ENCODE measurements at places on chromosomes 7 and 10.

- DNase-seq = no peak
Observed at GRCh38 chr10:36476399-36476798, 649.0 kb upstream of the ANKRD30A start.

DNA sequence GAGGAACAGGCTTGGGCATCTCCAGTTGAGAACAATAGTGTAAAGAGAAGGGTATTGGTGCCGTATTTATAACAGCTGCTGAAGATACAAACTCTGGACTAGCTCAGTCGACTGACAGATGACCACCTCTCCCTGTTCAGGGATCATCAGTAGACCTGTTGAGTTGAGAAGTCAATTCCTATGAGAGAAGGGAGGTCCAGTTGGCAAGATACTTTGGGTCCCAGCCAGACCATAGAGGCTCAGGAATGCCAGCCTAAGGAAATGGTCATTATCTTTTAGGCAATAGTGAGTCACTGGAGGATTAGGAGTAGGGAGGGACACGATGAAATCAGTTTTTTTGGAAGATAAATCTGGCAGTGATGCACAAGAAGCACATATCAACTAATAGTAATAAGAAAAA is 202.9 kb downstream of the TRIL start:
- no peak for DNase-seq

GRCh38 chr7:1192171-1192676 is 32.2 kb upstream of the ZFAND2A start:
- peak; percentile 14 for DNase-seq

DNA sequence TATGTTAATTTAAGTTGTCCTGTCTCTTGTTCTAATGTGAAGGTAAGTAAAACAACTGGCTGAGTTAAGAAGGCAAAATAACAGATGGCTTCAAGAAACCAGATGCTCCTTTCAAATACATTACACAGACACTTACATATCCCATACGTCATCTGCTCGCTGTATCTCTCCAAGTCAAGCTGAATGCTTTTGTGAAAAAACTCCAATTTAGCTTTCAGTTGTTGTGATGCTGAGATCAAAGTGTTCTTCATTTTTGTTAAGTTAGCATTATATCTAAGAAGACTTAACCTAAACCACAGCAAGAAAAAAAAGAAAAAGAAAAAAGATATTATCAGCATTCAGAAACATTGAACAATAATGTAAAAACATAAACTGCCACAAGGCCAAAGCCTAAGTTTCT is 18.5 kb upstream of the ERLIN1 start:
- DNase-seq = no peak

DNA sequence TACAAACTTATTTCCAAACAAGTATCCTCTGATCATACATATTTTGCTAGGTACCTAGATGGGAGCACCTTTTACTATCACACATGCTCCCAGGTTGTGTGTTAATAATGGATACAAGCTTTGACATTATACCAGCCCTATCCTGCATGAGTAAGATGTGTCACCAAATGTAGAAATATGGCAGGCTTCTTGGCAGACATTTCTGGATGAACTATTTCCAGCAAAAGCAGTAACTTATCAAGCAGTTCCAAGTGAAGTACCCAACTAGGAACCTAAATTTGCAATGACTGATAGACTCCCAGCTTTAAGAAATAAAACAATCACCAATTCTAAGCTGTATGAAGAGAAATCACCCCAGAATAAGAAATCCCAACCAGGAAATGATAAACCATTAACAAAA is 103.7 kb upstream of the TMEM72 start:
- no peak for DNase-seq

GRCh38 chr10:21747809-21748208 is 213.8 kb downstream of the MLLT10 start:
- DNase-seq = no peak

DNA sequence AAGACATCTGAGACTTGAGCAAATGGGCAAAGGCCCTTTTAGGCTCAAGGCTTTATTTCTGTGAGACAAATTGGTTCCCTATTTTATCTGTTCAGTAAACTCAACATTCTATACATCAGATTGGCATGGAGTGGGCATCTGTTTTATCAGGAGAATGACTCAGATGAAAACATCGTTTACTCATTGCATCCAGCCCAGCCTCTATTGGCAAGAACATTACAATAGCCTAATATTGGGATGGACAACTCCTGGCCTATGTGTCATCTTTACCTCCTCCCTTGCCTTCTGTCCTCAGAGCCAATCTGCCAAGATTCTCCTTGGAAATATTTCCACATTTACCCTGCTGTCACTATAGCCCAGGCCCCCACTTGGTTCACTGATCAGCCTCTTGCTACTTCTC is 5.5 kb upstream of the BLNK start:
- no peak for DNase-seq

- DNase-seq = no peak
Observed at GRCh38 chr10:75511011-75511410, 79.6 kb downstream of the LRMDA start.

GRCh38 chr7:92336662-92337340 is 91.0 kb downstream of the ANKIB1 start:
- DNase-seq = no peak

DNA sequence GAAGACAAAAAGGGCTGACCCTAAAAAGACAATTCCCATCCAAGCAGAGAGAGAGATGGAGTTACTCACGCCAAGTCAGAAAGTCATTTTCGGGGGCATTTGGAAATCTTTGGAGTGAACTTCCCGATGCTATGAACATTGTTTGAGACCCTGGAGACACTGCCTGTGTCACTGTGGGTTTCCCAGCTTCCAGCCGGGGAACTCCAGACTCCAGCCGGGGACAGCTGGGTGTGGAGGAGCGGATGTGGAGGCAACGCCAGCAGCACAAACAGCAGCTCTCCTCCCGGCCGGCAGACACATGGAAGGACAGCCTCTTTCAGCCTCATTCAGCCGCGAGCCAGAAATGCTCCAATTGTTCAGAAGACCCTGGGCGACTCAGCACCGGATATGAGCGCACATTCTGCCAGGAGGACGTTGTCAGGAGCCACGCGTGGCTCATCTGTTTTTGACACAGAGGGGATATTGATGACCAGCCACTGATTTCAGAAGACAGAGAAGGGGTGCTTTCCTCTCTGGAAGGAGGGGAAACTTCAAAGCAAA is 97.6 kb downstream of the PRPF18 start:
- no peak for DNase-seq

- no peak for DNase-seq
Observed at GRCh38 chr10:27537787-27538186, 33.7 kb downstream of the RAB18 start.

- no peak for DNase-seq
Observed at GRCh38 chr10:43115881-43116595, 22.2 kb upstream of the CSGALNACT2 start.

DNA sequence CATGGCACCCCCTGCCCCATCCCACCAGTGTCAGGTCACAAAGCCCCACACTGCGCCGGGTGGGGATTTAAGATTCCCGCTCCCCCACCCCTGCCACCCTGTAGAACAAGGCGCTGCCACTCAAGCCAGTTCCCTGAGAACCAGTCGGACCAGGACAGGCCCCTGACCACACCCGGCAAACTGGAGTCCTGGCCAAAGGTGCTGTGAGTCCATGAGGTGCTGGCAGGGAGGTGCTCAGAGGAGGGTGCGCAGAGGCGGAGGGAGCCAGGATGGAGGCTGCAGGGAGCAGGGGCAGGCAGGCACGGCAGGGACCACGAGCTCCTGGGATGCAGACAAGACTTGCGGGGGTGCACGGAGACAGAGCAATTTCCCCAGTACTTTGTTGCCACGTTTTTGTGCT is 19.7 kb upstream of the GDI2 start:
- no peak for DNase-seq

GRCh38 chr7:39429421-39429820 is 136.8 kb upstream of the YAE1 start:
- no peak for DNase-seq

GRCh38 chr7:133310232-133310862 is 57.5 kb downstream of the EXOC4 start:
- no peak for DNase-seq

DNA sequence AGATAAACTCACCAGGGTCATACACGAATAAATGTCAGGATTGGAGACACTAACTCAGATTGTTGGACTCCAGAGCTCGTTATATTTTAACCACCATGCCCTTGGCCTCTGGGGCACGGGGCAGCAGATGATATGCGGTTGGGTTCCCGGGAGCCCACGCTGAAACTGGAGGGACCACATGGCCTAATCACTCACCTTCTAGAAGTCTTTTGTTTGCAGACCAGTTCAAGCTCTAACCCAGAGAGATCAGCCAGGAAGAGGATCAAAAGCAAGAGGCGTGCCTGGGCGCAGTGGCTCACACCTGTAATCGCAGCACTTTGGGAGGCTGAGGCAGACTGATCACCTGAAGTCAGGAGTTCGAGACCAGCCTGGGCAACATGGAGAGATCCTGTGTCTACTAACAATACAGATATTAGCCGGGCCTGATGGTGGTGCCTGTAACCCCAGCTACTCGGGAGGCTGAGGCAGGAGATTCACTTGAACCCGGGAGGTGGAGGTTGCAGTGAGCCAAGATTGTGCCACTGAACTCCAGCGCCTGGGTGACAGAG is 42.6 kb upstream of the ECHDC3 start:
- no peak for DNase-seq

GRCh38 chr10:51031950-51032349 is 42.3 kb upstream of the PRKG1 start:
- no peak for DNase-seq

DNA sequence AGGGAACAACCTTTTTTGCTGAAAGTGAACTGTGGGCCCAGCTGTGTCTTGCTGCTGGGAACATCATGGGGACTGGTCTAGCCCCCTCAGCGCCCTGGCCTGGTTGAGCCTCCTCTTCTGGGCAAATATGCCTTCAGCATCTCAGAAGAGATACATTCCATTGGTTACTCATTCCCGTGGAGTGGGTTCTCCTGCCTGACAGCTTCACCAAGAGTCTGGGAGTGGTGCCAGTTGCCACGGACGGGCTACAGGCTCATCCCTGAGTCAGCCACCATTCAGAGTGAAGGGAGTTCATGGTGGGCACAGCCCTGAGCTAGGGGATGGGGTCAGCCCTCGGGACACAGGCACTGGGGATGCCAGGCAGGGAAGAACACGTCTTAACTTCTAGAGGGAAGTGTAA is 81.9 kb downstream of the RAMP3 start:
- no peak for DNase-seq

DNA sequence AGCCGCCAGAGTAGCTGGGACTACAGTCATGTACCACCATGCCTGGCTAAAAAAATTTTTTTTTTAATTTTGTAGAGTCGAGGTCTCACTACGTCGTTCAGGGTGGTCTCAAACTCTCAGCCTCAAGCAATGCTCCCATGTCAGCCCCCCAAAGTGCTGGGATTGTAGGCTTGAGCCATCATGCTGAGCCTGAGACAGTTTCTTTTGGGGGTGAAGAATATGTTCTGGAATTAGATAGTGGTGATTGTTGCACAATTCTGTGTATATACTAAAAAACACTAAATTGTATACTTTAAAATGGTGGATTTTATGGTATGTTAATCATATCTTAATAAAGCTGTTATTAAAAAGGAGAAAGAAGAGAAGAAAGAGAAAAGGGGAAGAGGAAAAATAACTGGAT is 1.5 kb downstream of the CUZD1 start:
- no peak for DNase-seq

GRCh38 chr7:81600608-81601007 is 169.2 kb downstream of the HGF start:
- no peak for DNase-seq

DNA sequence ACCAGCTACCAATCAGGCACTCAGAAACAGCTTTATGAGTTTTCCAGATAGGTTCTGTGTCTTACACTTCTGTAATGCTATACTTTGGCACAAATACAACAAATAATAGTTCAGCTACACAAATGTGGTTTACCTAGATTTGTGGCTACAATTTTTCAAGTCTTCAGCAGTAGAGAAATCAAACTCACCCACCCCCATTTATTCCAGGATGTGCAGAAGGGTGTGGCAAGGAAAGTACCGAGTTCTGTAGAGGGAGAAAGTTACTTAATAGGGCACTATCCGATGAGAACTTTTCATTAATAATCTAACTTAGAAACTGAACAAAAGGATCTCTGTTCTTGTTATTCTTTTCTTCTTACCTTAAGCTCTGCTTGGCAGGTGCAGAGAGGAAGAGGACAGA is 30.3 kb upstream of the ATP6V0A4 start:
- no peak for DNase-seq

DNA sequence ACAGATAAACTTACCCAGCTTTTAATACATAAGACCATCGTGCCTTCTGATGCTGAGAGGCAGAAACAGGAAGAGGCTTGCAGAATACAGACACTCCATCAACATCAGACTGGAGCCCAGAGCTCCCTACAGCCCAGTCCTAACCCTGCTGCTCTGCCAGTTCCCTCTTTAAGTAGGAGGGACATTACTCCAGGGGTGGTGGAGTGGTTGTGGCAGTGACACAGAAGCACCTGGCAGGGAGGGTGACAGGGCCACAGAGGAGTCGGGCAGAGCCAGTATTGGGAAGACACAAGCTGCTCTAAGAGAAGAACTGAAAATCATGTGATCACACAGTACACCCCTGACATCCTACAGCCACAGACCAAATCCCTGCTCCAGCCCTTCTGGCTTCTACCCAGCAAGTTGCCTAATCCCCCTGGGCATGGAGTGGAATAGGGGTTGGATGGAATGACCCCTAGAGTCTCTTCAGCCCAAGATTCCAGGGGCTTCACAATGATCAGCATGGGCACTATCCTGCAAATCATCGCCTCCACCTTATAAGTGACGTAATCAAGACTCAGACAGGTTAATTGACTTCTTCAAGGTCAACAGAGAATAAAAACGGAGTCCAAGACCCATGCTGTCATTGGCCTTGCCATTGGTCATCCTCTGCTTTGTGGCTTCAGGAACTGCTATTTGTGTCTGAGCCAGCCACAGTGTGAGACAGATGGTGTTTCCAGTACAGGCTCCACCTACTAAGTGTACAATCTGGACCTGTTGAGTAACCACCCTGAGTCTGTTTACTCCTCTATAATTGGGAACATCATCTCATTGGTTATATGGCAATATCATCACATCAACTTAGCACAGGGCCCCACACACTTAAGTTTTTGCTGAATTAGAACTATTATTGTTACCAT is 61.1 kb upstream of the ZMIZ1 start:
- DNase-seq = no peak

DNA sequence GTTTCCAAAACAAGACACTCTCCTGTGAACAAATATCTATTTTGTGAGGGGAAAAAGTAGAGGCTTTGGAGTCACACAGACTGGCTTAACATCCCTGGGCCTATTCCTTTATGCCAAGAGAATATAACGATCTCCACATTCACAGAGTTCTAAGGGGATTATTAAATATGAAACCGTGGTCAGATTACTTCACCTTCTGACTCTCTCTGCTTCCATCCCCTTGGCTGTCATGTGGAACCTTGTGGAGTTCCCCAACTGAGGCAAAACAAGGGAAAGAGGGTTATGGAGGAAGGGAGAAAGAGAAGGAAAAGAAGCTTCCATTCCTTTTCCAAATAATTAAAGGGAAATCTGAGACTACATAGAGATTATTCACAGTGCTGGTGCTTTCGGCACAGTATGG is 55.5 kb upstream of the ATP6V0A4 start:
- DNase-seq = no peak
